ENCODE measurements at places on chromosomes 5 and 9. TPM values are rescaled to one million over a fixed set of nuclear protein-coding genes. Genes with fewer than 3 reads are reported as not detected.

PCDHGC4 gene
- total RNA-seq: not detected

SPINK13 gene
- total RNA-seq: not detected

SOX30 gene
- total RNA-seq: 0.34 TPM

- no peak overlapping the region for H3K27ac ChIP-seq
- no peaks in the 10 kb centered on the region for H3K27me3 ChIP-seq
- peak; percentile 22 for DNase-seq
- H3K4me1 ChIP-seq: peaks cover 22% of the 10 kb centered on the region
- no peaks in the 10 kb centered on the region for H3K36me3 ChIP-seq
Measured at GRCh38 chr9:77807281-77807683, 159.2 kb upstream of the GNA14 start.

DNA sequence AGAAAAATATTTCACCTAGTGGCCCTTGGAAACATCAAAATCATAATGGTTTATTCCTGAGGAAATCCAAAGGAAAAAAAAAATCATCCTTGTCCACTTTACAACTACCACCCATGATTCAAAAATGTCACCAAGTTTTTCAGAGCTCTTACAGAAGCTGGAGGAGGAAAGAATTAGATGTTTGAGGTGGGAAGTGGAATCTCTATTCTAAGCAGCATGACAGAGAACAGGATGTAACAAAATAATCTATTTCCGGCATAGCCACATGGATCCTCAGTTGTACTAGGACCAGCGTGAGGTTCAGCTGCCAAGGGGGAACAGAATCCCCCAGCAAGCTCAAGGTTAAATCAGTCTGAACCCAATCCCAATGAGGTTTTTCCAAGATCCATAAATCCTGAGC, 40.2 kb downstream of the FBXW11 start:
- no peak overlapping the region for H3K4me3 ChIP-seq
- H3K27me3 ChIP-seq: no peaks in the 10 kb centered on the region
- H3K36me3 ChIP-seq: peaks cover 11% of the 10 kb centered on the region
- DNase-seq: no peak
- H3K4me1 ChIP-seq: peaks cover 82% of the 10 kb centered on the region

GRCh38 chr9:119903851-119904250, 534.6 kb upstream of the BRINP1 start:
- no peaks in the 10 kb centered on the region for H3K4me1 ChIP-seq
- H3K27ac ChIP-seq: no peak overlapping the region
- no peak for DNase-seq
- no peaks in the 10 kb centered on the region for H3K27me3 ChIP-seq
- H3K4me3 ChIP-seq: no peak overlapping the region
- peaks cover 1% of the 10 kb centered on the region for H3K36me3 ChIP-seq

- H3K4me1 ChIP-seq: no peaks in the 10 kb centered on the region
- H3K27me3 ChIP-seq: no peaks in the 10 kb centered on the region
- H3K27ac ChIP-seq: no peak overlapping the region
- DNase-seq: no peak
- no peaks in the 10 kb centered on the region for H3K36me3 ChIP-seq
Measured at GRCh38 chr9:78775696-78776295, 478.9 kb downstream of the PSAT1 start.

DNA sequence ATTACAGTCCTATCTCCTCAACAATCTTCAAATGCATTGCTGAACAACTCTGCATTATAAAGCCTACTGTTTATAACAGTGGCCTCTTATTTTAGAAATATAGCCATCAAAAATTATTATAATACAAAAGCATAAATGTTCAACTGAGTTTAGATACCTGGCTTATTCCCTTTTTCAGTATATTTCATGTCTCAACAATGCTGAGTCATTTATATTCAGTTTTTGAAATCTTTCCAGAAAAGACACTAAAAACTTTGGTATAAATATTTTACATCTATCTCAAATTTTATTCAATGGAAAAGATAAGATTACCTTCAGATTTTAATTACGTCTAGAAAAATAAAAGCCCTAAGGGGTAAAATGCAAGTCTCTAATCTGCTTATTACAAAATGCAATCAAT, 37.9 kb downstream of the LURAP1L start:
- H3K4me1 ChIP-seq: no peaks in the 10 kb centered on the region
- DNase-seq: no peak
- no peaks in the 10 kb centered on the region for H3K27me3 ChIP-seq
- no peak overlapping the region for H3K4me3 ChIP-seq

DNA sequence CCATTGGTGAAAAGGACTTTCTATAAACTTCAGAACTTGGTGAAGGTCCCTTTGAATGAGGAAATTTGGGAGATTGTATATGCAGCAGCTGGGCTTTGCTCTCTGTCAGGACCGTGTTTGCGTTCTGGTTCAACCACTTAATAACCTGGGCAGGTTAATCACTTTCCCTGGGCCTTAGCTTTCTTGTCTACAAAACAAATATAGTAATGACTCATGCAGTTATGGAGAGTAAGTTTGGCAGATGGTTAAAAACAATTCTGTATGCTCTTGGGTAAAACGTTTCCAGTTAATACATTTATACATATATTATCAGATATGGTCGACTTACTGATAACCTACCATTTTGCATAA, 197.0 kb downstream of the ARHGEF28 start:
- H3K27me3 ChIP-seq: peaks cover 15% of the 10 kb centered on the region
- H3K4me1 ChIP-seq: no peaks in the 10 kb centered on the region
- no peak overlapping the region for H3K27ac ChIP-seq
- H3K4me3 ChIP-seq: no peak overlapping the region
- no peak for DNase-seq
- H3K36me3 ChIP-seq: no peaks in the 10 kb centered on the region

GRCh38 chr5:177390363-177391300, 6.4 kb downstream of the SLC34A1 start:
- no peaks in the 10 kb centered on the region for H3K36me3 ChIP-seq
- DNase-seq: peak; percentile 91
- H3K27ac ChIP-seq: peak overlapping the region; percentile 78
- peak overlapping the region; percentile 71 for H3K4me3 ChIP-seq
- no peaks in the 10 kb centered on the region for H3K27me3 ChIP-seq

GRCh38 chr5:95791751-95792150, 30.8 kb downstream of the GLRX start:
- H3K36me3 ChIP-seq: no peaks in the 10 kb centered on the region
- no peak overlapping the region for H3K4me3 ChIP-seq
- no peak overlapping the region for H3K27ac ChIP-seq
- no peak for DNase-seq

DNA sequence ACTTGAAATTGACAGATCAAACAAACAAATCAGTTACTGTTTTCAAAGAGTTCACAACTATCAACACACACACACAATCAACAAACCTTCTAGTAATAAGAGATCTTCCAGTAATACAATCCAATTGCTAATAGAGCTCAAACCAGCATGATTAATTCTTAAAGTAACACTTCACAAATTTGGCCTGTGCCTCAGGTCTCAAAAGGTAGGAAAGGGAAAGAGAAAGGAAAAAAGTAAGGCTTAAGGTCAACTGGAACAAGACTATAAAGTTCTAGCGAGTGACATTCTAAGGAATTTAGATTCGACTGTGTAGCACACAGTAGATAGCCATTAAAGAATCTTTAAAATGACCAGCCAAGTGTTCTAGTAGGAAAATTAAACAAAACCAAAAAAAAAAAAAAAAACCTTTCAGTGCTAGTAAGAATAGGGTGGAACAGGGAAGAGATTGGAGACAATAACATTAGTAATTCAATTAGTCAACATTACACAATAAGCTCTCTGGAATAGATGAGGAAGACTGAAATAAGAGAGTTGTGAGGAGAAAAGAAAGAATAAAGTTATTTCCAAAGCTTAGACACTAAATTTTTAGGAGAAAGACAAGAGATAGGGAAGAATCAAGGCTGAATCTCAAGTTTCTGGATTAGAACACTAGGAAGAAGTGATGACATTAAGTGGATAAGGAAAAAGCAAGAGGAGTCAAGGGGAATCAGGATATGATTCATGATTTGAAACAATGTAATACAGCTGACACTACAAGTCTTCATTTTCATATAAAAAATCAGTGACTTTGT, 86.1 kb downstream of the FBXL17 start:
- H3K4me1 ChIP-seq: no peaks in the 10 kb centered on the region
- no peak for DNase-seq
- H3K36me3 ChIP-seq: peaks cover 3% of the 10 kb centered on the region
- H3K4me3 ChIP-seq: no peak overlapping the region

DNA sequence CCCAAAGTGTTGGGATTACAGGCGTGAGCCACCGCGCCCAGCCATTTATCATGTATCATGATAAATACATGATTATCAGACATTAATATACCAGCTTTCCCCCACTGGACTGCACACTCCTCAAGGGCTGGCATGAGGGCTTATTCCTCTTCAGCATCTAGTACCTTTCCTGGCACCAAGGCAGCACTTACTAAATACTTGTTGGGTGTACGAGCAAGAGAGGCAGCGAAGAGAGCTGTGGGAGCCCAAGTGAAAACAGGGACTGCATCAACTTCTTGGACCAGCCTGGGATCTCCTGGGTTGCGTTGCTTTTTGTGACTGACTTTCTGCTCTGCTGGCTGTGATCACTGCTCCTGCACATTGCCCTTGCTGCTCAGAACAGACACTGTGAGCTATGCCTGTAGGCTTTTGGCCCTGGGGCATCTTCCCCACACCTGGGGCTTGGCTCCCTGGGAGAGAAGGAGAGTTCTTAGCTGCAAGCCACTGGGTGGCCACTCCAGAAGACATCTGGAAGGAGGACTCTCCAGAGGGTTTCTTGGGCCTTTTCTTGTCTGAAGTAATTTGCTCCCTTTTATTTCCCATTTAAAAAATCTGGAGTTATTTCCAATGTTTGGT, 224.3 kb downstream of the NR3C1 start:
- H3K27ac ChIP-seq: no peak overlapping the region
- no peak for DNase-seq
- H3K36me3 ChIP-seq: peaks cover 3% of the 10 kb centered on the region
- H3K4me1 ChIP-seq: peaks cover 35% of the 10 kb centered on the region
- no peak overlapping the region for H3K4me3 ChIP-seq
- no peaks in the 10 kb centered on the region for H3K27me3 ChIP-seq

Data from activated T-cell treated with anti-CD3 and anti-CD28 coated beads, Interleukin-2, amount 50 U/mL, for 72 hours (primary cell).